ENCODE measurements at places on chromosomes 6 and 20. TPM values are rescaled to one million over a fixed set of nuclear protein-coding genes. Genes with fewer than 3 reads are reported as not detected.

The RNF217 gene
- 1.5 TPM for polyA plus RNA-seq

The MUCL3 gene
- not detected for polyA plus RNA-seq

The ZHX3 gene
- 1.6 TPM for polyA plus RNA-seq

The CRNKL1 gene
- polyA plus RNA-seq: 16.7 TPM

The FHL5 gene
- 1.9 TPM for polyA plus RNA-seq

The PAK5 gene
- polyA plus RNA-seq: not detected

The KCNK5 gene
- polyA plus RNA-seq: 0.96 TPM

The CBFA2T2 gene
- polyA plus RNA-seq: 4.8 TPM

The PRRT1 gene
- polyA plus RNA-seq: 1.9 TPM
